SK-N-SH (cell line): ENCODE measurements at places on chromosomes 2 and 18. TPM values are rescaled to one million over a fixed set of nuclear protein-coding genes. Genes with fewer than 3 reads are reported as not detected.

CAPN13 gene
- polyA plus RNA-seq = not detected in 2 replicates

PROM2 gene
- polyA plus RNA-seq = 0.38 and 0.49 TPM in 2 replicates

BCL11A gene
- polyA plus RNA-seq = 1.9 and 2.4 TPM in 2 replicates

GAREM2 gene
- 1.5 and 3.7 TPM in 2 replicates for polyA plus RNA-seq

EGR4 gene
- 0.02 TPM in 1 of 2 replicates, not detected in the other for polyA plus RNA-seq

GAL3ST2 gene
- 0.10 and 0.15 TPM in 2 replicates for polyA plus RNA-seq

CRYBA2 gene
- not detected in 2 replicates for polyA plus RNA-seq

LOXL3 gene
- 47.9 and 59.3 TPM in 2 replicates for polyA plus RNA-seq

CDKL4 gene
- polyA plus RNA-seq = 0.60 and 0.81 TPM in 2 replicates
